HFFc6 (cell line): ENCODE measurements at places on chromosomes 4 and X.

- no peak for DNase-seq
Observed at GRCh38 chr4:102344520-102344953, 745 bp downstream of the SLC39A8 start.

DNA sequence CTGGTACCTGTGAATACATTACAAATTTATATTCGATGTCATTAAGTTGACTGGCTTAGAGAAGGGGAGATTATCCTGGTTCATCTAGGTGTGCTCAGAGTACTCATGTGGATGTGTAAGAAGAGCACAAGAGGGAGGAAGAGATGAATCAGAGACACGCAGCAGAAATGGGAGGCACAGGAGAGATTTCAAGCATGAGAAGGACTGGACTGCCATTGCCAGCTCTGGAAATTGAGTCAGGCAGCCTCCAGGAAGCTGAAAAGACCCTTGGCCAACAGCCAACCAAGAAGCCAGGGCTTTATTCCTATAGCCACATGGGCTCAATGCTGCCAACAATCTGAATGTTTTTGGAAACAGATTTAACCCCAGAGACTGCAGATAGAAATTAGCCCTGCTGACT, 1390.0 kb downstream of the STIM2 start:
- DNase-seq: no peak

DNA sequence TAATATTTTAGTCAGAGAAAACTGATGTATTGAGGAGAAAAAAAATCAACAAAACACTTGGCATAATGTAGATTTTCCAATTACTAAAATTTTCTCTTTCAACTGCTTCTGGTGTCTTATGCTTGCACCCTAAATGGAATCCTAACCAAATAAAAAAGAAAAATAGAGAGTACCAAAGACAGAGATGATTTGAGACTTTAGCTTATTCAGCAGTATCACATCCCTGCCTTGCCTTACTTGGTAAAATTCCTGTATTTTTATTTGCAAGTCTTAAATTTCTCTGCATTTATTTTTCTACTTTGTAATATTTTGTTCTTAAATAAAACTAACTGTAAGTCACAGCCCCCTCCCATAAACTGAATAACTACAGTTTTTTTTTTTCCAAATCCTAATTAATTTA, 950.5 kb upstream of the INTU start:
- DNase-seq: no peak

DNA sequence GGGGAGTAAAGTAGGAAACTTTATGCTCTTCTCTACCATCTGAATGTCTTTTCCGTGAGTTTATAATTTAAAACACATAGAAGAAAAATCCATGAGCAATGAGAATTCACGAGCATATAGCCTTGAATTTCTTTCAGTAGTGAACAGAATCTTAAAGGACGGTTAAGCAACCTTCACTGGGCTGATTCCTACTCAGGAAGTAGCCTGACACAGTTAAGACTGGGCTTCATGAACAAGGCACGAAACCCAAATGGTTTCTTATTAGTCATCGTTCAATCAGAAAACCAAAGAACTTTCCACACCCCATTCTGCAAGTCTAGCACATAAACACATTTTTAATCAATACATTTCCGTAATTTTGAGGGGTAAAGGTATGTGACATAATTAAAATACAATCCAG, 95.8 kb downstream of the SH3KBP1 start:
- no peak for DNase-seq
